ENCODE measurements at places on chromosomes 11 and 22.

DNA sequence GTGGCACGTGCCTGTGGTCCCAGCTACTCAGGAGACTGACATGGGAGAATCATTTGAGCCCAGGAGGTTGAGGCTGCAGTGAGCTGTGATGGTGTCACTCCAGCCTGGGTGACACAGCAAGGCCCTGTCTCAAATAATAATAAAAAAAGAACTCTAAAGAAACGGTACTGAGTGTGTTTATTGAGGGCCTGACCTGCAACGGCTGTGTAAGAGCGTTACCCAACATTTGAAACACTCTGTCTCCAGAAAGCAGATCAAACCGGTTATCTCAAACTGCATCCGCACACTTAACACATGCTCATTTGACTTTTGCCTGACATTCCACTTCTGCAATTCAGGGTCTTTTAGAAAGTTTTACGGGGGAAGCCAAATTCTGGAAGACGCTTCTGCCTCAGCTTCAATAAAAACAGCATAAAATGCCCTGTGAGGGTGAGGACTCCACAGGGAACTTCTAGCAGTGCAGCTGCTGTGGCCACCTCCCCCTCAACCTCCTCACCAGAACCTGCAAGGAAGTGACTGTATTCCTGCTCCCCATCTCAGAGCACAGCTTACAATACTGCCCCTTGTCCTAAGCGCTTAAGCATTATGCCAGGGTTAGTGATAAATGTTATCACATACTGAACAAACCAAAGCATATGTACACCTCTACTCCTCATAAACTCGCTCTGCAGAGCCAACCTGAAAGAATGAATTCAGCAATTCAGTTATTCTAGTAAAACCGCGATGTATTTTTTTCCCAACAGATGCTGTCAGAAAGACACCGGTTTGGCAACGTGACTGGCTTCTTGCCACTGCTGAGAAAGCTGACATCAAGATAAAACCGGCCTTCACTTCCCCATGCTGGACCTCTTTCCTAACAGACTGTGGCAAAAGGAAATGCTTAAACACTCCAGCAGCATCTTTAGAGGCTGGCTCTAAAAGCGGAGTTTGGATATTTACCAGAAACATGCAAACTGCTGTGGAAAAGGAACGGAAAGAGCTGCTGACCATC is 52.2 kb downstream of the PRDM10 start:
- DNase-seq = peak; percentile 21

DNA sequence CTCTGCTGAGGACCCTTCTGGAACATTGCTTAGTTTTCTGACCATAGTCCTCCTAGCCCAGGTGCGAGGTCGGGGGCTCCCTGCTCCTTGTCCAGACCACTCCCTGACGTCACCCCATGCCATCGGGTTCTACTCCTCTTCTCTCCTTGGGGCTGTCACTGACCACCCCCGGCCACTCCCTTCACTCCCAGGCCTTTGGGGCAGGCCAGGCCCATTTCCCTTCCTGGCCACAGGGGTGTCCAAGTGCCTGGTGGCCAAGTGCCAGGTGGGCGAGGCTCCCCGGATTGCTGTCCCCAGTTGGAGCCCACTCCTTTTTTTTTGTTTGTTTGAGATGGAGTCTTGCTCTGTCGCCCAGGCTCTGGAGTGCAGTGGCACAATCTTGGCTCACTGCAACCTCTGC is 19.5 kb downstream of the MRGPRD start:
- no peak for DNase-seq

DNA sequence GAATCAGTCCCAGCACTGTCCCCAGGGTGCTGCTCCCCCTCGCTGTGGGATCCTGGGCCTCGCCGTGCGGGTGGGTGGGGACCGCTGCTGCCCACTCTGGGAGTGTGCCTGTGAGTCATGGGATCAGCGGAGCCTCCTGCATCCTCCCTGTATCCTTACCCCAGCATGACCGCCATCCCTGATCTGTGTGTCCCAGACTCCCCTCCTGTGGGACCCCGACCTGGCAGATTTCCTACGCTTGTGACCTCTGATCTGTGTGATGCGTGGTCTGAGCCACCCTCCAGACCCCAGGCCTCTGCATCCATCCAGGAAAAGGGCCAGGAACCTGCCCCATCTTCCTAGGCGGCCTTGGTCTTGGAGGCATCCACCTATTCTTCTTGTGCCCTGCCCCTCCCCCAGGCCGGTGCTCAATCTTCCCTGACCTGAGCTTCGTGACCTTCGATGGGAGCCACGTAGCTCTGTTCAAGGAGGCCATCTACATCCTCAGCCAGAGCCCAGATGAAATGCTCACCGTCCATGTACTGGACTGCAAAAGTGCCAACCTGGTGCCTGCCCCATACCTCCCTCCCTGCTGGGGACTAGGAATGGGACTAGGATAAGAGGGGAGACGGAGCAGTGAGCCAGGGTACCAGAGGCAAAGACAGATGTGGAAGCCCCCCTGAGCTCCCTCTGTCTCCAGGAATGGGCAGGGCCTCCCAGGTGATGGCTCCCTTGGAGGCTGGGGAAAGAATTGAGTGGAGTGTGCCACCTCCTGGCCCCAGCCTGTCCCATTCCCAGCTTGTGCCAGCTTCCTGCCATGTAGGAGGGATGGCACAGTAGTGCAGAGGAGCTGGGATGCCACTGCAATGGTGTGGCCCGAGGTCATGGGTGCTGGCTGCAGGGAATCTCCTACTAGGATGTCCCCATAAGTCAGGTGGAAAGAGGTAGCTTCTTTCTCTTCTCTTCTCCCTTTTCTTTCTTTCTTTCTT is 65.4 kb downstream of the OTOG start:
- DNase-seq = no peak

- DNase-seq = no peak
Measured at GRCh38 chr11:9619004-9619403, 44.9 kb upstream of the SWAP70 start.

- no peak for DNase-seq
Measured at GRCh38 chr11:14119357-14119756, 156.8 kb downstream of the SPON1 start.

DNA sequence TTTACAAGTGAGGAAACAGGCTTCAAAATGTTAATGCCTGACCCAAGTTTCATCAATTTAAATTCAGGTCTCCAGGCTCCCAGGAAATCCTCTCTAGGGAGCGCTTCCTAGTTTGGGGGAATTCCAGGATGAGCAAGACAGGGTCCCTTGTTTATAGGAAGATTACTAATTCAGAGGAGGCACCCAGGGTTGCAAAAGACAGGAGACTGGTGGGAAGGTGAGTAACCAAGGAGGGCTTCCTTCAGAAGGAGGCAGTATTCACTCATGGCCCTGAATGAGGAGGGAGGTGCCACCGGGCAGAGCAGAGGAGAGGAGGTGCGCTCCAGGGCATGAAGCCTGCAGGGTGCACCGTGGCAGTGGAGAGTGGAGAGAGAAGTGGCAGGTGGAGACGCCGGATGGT is 1.6 kb downstream of the TMEM132A start:
- DNase-seq = no peak

DNA sequence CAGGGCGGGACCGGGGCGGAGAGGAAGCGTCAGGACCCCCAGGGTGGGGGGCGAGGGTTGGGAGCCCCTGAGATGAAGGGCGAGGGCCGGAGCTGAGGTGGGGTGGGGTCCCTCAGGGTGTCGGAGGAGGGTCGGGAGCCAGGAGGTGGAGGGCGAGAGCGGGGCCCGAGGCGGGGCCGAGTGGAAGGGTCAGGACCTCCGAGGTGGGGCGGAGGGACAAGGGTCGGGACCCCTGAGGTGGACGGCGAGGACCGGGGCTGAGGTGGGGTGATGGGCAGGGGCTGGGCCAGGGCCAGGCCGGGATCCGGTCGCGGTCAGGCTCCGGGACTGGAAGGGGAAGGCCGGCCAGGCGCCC is 409 bp downstream of the SMC1B start:
- no peak for DNase-seq

GRCh38 chr11:130121445-130121978 is 38.1 kb upstream of the ST14 start:
- DNase-seq = peak; percentile 54

GRCh38 chr11:95157824-95158223 is 68.2 kb downstream of the ENDOD1 start:
- no peak for DNase-seq

DNA sequence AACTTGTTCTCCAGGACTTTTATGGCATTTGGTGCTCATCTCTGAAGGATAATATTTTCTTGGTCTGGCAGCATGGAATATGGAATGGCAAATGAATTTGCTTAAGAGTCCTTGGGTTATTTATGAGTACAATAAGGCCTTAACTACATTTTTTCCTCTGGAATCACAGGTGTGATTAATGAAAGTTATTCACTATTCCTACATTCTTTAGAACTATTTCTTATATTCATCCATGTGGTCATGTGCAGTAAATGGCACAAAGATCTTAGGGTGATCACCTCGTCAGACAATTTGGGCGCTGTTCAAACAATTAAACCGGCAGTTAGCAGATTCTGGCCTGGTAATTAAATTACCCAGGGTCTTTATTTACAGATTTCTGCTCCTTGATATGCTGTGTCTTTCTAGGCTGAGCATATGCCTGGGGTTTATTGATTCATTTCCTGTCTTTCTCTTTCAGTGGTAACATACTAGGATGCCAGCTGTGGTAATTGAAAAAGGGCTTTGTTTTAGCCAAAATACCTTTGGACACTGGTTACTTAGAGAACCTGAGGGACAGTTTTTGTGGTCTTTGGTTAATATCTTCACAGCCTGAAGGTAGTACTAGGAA is 31.6 kb downstream of the SIK2 start:
- no peak for DNase-seq

DNA sequence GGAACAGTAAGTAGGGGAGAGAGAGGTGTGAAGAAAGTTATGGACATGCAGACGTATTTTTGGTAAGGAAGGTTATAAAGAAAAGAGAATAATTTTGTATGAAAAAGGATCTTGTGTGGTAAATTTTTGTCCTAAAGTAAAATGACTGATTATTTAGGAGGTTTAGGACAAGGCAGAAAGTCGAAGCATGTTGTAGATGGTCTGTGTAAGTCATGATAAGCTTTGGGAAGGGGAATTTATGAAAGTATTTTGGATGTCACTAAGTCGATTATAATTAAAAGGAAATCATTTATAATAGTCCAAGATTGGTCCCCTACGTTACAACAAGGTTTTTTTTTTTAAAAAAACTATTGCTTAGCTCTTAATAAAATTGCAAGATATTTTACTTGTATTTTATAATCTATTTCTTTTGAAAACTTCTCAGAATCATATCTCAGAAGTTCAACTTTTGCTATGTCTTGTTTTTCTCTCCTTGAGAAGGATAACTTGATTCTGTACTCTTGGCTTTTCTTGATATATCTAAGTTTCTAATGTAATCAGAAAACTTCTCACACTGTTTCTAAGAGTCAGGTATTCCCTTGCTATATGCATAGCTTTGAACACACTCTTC is 10.9 kb upstream of the CABP2 start:
- no peak for DNase-seq

GRCh38 chr22:45051946-45052345 is 42.1 kb upstream of the PHF21B start:
- DNase-seq = no peak

DNA sequence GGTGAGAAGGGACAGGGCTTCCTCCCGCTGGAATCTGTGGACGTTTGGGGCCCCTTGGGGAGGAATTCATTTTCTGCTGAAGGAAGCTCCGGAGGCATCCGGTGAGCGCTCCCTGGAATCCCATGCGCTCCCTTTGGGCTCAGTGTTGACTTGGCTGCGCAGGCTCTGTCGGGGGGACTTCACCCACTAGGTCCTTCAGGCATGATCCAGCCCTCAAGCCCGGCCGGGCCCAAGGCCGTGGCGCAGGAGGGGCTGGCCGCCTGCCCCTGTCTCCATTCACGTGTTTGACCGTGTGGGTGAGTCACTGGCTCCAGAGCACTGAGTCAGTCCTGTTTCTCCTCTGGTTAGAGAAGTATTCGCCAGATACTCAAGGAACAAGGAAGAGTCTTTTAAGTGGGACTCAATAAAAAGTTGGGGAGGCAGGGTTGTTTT is 1.4 kb downstream of the CTTN start:
- peak; percentile 95 for DNase-seq

GRCh38 chr11:72174302-72175070 is 17.5 kb upstream of the FOLR1 start:
- DNase-seq = no peak

DNA sequence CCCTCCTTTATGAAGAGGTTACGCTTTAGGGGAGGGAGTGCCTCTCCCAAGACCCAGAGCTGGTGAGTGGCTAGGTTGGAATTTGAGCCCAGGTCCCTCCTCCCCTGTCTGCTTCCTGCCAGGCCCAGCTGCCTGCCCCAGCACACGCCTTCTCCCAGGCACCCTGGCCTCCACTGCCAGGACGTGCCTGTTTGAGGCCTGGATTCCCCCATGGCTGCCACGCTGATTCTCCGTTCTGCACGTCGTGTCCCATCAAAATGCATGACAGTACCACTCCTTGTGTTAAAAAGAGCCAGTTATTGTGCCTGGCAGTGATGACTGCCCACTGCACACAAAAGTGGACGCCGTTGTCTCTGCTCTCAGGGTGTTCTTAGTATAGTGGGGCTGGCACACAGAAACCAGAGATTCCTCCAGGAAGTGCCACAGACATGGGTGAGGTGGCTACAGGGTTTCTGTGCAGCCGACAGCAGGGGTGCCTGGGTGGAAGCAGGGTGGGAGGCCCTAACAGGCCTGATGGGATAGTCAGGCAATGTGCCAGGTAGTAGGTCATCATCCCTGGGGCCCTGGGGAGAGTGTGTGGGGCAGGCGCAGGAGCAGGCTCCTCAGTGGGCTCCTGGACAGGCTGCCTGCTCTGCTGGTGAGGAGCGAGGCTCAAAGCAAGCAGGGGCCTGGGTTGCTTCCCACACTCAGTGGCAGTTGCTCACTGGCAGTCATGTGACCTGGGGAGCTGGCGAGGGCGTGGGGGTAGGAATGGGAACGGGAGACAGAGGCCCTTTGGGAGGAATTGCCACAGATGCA is 24.2 kb downstream of the MED15 start:
- DNase-seq = peak; percentile 70

- no peak for DNase-seq
Measured at GRCh38 chr11:123303924-123304323, 108.9 kb upstream of the CLMP start.

- no peak for DNase-seq
Measured at GRCh38 chr11:46160100-46160499, 38.8 kb upstream of the PHF21A start.

- no peak for DNase-seq
Measured at GRCh38 chr11:35005141-35005780, 88.8 kb downstream of the PDHX start.

DNA sequence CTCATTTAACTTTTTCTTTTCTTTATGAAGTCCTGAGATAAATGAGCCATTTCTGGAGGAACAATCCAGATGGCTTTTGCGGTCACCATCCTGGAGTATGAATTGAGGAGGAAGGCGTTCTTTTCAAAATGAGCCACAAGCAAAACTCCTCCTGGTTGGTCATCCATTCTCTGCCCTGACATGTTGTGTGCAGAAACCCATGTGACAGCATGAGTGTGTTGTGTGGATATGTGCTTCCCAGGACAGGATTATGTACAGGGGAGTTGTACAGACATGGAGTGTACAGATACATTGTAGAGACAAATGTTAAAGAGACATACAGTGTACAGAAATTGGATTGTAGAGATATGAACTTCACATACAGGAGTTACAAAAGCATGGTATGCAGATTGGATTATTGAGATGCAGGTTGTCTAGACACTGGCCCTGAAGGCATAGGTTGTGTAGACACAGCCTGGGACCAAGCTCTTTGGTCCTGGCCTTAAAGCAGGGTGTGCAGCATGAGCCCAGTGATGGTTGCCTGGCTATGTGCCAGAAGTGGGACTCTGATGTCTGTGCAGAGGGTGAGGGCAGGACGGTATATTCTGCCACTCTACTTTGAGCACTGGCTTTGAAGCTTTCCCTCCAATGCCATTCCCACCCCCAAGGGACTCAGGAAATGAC is 178.5 kb upstream of the ZBED5 start:
- DNase-seq = no peak

Measured in stromal cell of bone marrow (primary cell).